Panc1 (cell line): ENCODE measurements at places on chromosomes 5 and 9. TPM values are rescaled to one million over a fixed set of nuclear protein-coding genes. Genes with fewer than 3 reads are reported as not detected.

DNA sequence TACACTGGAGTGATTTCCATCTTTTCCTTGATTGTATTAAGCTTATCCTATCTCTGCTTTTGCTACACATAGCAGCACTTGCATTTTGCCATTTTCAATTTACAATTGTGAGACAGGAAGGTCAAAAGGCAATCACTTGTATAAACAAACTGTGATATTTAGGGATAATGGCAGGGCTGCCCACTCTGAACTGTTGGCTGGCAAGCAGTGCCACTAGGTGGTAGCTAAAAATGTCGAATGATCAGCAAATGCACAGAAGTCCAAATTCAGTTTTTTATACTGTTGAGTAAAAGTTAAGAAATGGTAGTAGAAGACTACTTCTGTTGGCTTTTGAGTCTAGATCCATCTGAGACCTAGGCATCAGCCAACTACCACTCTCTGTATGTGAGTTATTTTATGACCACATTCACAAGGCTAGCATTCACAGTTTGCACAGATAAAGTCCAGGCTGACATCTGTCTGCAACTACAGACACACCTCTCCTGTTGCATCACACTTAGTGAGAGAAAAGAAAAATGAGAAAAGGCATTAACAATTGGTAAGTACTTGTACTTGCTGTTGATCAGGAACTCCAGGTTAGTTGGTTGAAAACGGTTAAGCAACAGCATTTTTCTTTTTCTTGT, 108.8 kb upstream of the ASTN2 start:
- no peak for DNase-seq

GRCh38 chr5:34709861-34710673, 53.9 kb downstream of the RAI14 start:
- no peak for DNase-seq

GRCh38 chr9:89837162-89837933, 232.5 kb downstream of the GADD45G start:
- no peak for DNase-seq

DNA sequence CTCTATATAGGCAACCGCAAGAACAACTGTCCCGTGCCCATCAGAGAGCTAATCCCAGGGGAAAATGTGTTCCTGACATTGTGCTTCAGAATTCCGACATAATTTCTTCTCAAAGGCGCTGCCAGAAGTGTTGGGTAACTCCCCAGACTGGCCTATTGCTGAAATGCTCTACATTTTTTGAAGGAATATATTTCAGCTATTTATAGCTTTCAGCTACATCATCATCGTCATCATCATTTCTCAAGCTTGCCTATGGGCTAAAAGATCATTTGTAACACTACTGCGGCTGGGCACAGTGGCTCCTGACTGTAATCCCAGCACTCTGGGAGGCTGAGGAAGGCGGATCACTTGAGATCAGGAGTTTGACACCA, 49.7 kb downstream of the MYO10 start:
- no peak for DNase-seq

DNA sequence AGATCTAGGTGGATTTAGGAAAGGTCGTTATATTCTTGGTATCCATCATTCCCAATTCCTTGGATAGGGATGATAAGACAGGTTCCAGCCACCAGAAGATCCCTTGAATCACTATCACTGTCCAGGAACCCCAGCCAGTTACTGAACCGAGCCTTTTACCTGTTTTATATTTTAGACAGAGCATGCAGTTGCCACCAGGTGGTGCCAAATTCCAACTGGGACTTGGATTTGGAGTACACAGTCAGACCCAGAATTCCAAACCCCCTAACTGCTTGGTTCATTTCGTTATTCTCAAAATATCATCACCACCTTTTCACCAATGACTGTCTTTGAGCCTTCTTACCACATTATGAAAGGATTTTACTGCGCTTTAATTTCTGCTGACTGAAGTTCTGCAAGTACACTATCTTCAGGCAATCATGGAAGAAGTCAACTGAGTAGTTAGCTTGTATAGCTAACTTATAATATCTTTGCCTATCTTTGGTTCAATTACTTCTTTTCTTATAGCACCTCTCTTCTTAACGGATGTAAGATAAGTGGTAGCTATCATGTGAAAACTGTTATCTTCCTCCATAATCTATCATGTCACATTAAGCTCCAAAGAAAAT, 191.8 kb downstream of the PRR16 start:
- DNase-seq = no peak

GRCh38 chr5:139810341-139811273, 15.0 kb downstream of the PSD2 start:
- no peak for DNase-seq

DNA sequence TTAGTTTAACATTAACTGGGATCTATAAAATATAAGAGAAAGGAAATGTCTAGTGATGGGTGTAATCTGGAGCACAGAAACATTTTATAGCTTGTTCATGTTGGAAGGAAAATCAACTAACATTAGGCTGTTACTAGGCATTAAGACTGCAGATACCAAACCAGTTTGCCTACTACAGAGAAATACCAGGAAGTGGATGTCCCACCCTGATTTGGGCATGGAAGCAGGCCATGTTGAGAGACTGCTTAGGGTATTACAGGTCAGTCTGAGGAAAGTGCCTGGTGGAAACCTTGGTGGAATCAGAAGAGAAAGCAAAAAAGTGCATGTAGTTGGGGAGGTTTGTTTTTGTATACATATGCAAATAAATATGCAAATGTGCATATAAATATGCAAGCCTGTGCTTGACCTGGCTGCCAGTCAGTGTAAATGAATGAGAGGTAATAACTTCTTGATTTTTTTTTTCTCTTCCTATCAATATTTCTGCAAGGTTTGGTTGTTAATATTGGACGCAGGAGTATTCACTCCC, 9.6 kb upstream of the CCDC112 start:
- DNase-seq = no peak

PHF24 gene
- total RNA-seq = 0.08 TPM

TMEM252 gene
- total RNA-seq = not detected

RPL35 gene
- total RNA-seq = 758 TPM
